Small intestine (tissue), 16 donors: ENCODE measurements at places on chromosomes 5 and 9.

DNA sequence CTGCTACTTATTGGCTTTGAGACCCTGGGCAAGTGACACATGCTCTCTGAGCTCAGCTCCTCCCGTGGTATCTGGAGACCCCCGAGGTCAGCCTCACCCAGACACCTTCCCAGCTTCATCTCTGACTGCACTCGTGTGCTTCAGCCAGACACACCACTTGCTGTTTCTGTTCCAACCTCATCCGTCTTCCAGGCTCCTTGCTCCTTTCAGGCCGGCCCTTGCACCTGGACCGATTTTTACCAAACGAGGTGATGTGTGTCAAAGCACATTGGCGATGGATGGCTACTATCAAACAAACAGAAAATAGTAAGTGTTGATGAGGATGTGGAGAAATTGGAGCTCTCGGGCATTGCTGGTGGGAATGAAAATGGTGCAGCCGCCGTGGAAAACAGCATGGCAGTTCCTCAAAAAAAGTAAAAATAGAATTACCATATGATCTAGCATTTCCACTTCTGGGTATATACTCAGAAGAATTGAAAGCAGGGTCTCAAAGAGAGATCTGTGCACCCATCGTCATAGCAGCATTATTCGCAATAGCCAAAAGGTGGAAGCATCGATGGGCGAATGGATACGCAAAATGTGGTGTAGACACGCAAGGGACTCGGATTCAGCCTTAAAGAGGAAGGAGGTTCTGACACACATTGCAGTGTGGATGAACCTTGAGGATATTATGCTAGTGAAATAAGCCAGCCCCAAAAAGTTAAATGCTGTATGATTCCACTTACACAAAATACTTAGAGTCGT lies 96.1 kb upstream of the IER5L start:
- no peak for DNase-seq

GRCh38 chr5:31605920-31606319 lies 33.0 kb upstream of the PDZD2 start:
- DNase-seq: no peak

- DNase-seq: no peak
Measured at GRCh38 chr5:132768485-132768868, 8.6 kb downstream of the SEPTIN8 start.

- DNase-seq: peak; percentile 10
Measured at GRCh38 chr9:110452227-110452801, 114.7 kb upstream of the TXNDC8 start.

GRCh38 chr5:42454216-42454995 lies 31.2 kb downstream of the GHR start:
- DNase-seq: no peak

- peak; percentile 99 for DNase-seq
Measured at GRCh38 chr9:14961372-14962068, 51.3 kb upstream of the FREM1 start.
